Cerebellar nuclear complex (tissue), 1 donor: ENCODE measurements at places on chromosomes 4 and X.

- DNase-seq: no peak
These were observed 220.8 kb downstream of the SPANXN3 start for GRCh38 chrX:143296521-143296920.

DNA sequence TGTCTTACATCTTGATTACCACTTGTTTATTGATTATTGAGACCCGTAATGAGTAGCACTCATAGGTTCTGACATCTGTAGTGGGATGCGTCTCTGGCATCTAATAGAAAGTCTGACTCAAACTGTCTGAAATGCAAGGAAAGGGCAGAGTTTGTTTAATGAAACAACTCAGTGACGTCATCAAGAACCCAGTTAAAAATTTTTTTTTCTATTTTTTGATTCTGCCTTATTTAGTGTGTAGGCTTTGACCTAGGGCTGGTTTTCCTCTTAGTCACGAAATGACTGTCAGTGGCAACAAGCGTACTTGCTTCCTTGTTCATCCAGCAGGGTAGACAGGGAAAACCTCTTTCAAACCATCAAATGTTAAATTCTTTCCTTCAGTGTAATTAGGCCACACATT lies 3.1 kb upstream of the CDKL5 start:
- DNase-seq: no peak

DNA sequence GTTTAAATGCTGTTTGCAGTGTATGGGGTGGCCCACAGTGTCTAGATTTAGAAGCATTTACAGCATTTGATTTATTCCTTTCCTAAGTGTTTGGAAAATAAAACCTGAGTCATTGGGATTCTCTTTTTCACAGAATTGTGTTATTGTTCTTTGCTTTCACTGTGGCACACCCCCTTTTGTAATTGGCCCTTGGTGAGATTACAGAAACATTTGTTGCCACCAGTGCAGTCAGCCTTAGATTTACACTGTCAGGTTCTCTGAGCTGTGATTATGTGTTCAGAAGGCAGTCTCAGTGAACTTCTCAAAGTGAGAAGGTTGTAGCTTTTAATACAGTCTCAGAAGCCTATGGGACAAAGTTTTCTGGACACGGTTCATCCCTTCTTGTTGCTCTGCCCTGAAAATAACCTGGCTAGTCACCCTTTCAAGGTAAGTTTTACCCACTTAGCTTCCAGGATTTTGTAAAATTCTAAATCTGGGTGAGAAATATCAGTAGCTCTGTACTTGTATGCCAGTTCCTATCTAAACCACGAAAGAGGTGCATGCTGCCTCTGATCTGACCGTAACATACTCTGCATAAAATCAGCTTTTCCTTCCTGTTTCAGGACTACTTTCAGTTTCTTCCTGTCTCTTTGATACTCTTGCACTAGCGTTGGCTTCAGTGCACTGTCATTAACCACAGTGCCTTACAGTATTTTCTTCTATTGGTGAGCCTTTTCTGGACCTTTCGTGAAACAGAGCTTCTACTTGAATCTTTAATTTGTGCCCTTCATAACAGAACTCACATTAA lies 12.6 kb downstream of the RUFY3 start:
- DNase-seq: no peak

- no peak for DNase-seq
These were observed 474.8 kb downstream of the PCDH10 start for GRCh38 chr4:133623847-133624246.

DNA sequence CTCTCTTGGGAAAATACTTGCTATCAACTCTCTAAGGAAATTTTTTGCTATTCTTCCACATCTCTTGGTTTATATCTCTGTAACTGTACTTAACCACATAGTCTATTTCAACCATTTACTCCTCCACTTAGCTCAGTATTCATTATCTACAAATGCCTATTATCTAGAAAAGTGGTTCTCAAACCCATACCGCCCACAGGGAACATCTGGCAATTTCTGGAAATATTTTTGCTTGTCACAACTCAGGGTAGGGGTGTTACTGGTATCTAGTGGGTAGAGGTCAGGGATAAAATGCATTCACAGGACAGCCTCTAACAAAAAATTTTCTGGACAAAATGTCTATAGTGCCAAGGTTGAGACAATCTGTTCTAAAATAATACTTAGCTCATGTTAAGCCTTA lies 14.4 kb downstream of the ATRX start:
- no peak for DNase-seq

GRCh38 chr4:100079264-100079663 lies 111.0 kb downstream of the DDIT4L start:
- no peak for DNase-seq

- no peak for DNase-seq
These were observed 122.4 kb upstream of the PDLIM3 start for GRCh38 chr4:185657699-185658098.

GRCh38 chr4:2595952-2596552 lies 59.6 kb downstream of the FAM193A start:
- DNase-seq: no peak

DNA sequence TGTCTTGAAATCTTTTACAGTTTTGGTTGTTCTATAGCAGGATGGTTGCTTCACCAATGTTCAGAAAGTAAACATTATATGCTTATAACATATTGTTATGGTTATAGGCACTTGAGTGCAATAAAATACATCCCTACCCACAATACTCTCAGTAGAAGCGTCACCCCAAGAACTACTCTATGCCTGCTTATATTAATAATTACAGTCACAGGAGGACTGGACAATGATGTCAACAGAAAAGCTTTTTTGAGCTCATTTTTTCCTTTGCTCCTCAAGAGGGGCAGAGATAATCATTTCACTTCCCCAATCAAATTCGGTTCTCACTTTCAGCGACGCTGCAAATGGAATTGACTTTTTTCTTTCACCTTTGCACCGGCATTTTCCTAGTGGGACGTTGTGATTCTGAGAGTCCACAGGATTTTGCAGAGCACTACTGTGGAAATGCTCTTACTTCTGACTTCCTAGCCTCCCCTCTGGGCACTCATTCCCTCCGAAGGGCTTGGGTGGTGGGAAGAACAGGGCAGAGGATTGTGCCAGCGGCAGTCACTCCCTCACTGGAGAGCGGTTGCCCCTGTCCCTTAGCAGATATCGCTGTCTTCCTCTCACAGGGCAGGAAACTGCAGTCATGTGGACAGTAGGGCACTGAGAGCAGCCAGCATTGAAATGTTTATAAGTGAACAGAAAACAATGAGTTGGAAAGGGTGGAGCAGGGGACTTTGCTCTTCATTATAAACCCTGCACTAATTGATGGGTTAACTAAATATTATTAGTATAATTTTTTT lies 24.9 kb upstream of the SGMS2 start:
- DNase-seq: no peak

GRCh38 chr4:42360256-42360669 lies 37.0 kb upstream of the SHISA3 start:
- DNase-seq: no peak

DNA sequence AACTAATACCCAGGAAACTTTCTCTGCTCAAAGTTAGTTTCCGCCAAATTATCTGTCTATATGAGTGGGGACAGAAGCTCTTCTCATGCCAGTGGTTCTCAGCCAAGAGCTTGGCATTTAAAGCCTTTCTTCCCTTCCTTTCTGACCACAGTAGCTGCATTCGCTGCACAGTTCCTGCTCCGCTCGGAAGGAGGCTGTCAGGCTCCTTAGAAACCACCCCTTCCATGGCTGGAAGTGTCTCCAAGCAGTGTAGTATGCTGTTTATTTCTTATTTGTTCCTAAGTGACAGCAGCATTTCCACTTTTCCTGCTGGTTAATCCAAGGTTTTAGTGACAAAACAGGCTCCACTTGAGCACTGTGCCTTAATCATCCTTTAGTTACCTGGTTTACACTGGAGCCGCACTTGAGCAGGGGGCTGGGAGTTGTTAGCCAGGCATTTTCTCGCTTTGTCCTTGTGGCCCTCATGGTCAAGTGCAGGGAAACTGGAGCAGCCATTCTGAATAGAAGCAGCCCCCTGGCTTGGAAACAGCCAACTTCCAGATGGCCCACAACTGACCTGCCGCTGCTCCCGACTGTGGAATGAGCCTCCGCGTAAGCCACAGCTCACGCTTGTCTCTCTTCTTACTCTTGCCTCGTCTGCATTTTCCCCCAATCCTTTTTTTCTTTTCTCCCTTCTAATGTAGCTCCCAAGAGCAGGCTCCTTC lies 739.4 kb upstream of the TENM3 start:
- DNase-seq: no peak

GRCh38 chrX:3145716-3146115 lies 104.4 kb downstream of the ARSF start:
- no peak for DNase-seq

GRCh38 chr4:121950212-121950679 lies 1.6 kb downstream of the TRPC3 start:
- no peak for DNase-seq

GRCh38 chr4:127788517-127788916 lies 6.4 kb downstream of the HSPA4L start:
- DNase-seq: no peak

- DNase-seq: no peak
These were observed 47.5 kb downstream of the SPATA18 start for GRCh38 chr4:52098618-52099017.

DNA sequence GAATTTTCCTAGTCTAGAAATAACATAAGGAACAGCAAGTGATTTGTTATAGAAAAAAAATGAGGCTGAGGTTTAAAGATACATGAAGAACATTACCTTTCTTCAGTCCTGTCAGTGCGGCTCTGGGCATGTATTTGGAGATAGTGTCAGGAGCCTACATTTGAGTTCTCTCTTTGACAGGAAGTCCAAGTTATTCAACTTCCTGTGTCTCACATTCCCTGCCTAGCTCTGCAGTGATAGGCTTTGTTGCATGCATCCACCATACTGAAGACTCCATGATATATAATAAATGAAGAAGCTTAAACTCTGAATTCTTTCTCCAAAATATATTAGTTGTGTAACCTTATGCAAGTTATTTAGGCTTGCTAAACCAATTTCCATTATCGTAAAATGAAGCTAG lies 148.7 kb downstream of the RELL1 start:
- no peak for DNase-seq

GRCh38 chrX:39451046-39451445 lies 646.7 kb downstream of the BCOR start:
- DNase-seq: no peak

GRCh38 chrX:147626605-147627004 lies 285.1 kb upstream of the FMR1 start:
- no peak for DNase-seq

DNA sequence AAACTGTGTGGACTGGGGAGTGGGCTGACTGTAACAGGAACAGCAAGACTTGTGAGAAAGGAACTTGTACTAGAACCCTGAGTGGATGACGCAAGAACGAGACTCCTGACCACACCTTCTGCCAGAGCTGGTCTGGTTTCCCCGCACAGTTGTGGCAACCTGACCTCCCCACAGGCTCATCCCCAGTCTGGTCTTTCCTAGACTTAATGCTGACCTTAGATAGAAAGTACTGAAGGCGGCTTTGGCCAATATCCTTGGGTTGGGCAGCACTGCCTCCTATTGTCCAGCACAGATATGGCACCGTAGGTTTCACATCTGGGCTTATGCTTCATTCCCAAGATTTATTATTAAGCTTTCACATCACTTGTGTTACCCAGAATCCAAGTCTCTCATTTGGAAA lies 137.8 kb upstream of the FRG1 start:
- no peak for DNase-seq

- no peak for DNase-seq
These were observed 1.9 kb upstream of the VEGFC start for GRCh38 chr4:176794651-176795050.

DNA sequence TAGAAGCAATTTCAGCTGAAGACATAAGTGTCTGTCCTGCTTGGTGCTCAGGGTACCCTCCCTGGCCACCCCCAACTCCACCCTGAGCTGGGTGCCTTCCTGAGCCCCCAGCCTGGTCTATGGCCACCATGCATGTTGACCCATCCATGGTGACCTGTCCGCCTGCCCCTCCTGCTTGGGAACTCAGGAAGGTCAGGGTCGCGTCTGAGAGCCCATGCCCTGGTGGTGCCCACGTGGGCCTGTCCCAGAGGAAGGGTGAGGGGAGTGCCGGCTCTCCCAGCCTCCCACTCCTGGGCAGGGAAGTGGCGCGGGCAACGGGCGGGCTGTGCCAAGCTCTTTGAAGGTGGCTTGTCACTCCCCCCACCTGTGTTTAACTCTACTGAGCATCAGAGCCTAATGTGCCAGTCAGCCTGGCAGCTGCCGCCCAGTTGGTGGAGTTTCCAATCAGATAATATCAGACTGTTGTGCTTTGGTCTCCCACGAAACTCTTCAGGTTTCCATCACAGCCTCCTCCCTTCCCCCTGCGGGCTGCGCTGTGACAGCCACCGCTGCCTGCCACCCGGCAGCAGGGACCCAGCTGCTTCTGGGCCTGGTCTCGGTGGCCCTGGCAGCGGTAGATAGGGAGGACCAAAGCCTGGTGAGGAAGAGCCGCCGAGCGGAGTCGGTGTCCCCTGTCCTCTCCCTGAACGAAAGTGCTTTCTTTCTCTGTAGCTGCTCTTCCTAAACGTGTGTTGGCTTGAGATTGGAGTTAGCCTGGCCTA lies 4.8 kb downstream of the SH3BP2 start:
- no peak for DNase-seq

DNA sequence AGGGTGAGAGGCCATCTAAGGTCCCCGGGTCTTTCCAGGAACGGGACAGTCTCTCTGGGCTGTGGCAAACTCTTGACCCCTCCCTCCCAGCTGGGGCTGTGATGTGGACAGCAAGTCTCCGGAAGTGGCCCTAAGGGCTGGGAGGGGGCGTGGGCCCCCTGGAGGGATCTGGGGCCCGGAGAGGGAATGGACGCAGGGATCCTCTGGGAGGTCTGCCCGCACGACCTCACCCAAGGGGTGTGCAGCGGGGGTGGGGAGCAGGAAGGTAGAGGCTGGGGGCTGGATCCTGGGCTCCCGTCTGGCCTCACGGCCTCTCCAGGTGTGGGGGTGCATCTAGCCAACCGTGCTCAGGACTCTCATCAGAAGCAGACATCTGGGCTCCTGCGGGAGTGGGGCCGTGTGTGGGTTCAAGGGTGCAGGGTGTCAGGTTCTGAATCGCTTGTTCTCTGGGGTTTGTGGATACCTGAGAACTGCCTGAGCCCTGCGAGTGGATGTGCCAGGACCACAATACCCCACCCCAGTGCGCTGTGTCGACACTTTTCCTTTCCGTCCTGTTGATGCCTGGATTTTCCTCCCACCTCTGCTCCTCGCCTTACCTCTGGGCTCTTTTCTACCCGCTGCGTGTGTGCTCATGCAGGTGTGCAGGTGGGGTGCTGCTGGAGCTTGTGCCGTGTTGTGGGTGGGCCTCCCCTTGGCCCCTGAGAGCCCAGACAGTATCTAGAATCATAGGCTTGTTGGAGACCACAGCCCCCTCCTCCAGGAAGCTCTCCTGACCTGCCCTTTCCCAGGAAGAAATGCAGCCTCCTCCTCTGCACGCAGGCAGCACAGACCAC lies 915 bp downstream of the CPZ start:
- DNase-seq: no peak

- no peak for DNase-seq
These were observed 47.7 kb downstream of the HPGD start for GRCh38 chr4:174474457-174475075.

GRCh38 chr4:80462621-80463091 lies 127.1 kb downstream of the CFAP299 start:
- no peak for DNase-seq

GRCh38 chrX:120761810-120762209 lies 113.9 kb downstream of the CT47B1 start:
- no peak for DNase-seq
